Activated T-cell treated with anti-CD3 and anti-CD28 coated beads for 1 hour (primary cell): ENCODE measurements at places on chromosomes 12 and 14.

DNA sequence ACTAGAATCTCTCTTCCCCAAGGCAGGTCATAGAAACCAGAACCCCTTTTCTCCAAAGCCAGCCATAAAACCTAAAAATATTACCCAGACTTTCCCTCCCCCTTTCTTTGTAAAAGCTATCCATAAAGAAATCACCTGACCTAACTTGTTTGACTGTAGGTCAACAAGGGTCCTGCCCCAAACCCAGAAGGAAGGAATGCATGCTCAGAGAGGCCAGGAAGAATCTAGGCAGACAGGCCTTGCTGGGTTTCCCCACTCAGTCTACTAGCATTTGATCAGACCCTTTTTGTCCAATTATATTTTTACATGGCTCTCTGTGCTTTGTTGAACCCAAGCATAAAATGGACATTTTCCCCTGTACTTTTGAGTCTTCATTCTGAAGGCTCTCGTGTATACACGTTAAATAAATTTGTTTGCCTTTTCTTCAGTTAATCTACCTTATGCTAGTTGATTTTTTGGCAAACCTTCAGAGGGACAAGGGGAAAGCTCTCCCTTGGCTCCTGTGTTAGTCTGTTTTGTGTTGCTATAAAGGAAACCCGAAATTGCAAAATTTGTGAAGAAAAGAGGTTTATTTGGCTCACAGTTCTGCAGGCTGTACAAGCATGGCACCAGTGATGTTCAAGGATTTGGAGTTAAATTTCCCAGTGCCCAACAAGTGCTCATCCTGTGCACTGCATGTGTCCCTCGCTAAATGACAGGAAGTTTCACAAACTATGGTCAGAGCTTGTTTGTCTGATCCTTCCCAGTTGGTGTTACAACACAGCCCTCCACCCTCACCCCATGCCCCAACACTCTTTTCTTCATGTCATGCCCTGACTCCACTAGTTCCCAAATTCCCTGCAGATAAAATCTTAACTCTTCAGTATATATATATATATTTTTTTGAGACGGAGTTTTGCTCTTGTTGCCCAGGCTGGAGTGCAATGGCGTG lies 14.2 kb upstream of the RASSF3 start:
- no peak for DNase-seq

GRCh38 chr12:108120863-108121165 lies 8.3 kb upstream of the WSCD2 start:
- no peak for DNase-seq

- no peak for DNase-seq
Observed at GRCh38 chr14:97077253-97077653, 280.1 kb downstream of the VRK1 start.

DNA sequence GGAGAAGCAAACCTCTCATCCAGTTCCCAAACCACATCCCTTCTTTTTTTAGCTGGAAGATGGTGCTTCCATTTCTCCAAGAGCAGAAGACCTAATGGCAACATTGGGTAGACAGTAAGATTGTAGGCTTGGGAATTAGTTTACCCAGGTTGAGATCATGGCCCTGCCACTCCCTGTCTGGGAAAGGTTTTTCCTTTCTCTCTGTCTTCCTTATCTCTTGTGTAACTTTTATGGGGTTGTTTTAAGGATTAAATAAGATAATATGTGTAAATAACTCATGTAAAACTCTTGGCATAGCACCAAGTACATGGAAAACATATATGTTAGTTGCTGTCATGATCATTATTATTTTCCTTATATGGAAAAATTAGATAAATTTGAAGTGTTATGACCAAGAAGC lies 23.2 kb upstream of the PSMA6 start:
- DNase-seq = no peak

DNA sequence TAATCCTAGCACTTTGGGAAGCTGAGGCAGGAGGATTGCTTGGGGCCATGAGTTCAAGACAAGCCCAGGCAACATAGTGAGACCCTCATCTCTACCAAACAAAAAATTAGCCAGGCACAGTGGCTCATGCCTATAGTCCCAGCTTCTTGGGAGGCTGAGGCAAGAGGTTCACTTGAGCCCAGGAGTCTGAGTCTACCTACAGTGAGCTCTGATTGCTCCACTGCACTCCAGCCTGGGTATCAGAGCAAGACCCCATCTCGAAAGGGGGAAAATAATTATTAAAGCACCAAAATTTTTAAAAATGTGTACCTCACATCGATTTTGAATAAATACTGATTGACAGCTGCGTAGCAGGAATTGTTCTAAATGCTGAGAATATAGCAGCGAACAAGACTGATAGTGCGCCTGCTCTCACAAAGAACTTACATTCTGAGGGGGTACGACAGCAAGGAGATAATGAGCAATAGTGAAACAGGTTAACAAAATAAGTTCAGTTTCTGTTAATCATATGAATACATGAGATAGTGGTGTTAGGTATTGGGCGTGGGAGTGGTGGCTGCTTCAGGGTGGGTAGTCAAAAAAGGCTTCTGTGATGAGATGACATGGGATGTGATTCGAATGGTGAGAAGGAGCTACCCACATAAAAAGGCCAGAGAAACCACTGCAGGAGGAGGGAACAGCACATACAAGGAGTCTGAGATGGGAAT lies 19.6 kb downstream of the HCFC2 start:
- no peak for DNase-seq

GRCh38 chr12:24861766-24862540 lies 86.9 kb downstream of the BCAT1 start:
- DNase-seq = no peak
